Activated T-cell treated with anti-CD3 and anti-CD28 coated beads, Interleukin-2, amount 50 U/mL, for 24 hours (primary cell): ENCODE measurements at places on chromosomes 2 and 18.

DNA sequence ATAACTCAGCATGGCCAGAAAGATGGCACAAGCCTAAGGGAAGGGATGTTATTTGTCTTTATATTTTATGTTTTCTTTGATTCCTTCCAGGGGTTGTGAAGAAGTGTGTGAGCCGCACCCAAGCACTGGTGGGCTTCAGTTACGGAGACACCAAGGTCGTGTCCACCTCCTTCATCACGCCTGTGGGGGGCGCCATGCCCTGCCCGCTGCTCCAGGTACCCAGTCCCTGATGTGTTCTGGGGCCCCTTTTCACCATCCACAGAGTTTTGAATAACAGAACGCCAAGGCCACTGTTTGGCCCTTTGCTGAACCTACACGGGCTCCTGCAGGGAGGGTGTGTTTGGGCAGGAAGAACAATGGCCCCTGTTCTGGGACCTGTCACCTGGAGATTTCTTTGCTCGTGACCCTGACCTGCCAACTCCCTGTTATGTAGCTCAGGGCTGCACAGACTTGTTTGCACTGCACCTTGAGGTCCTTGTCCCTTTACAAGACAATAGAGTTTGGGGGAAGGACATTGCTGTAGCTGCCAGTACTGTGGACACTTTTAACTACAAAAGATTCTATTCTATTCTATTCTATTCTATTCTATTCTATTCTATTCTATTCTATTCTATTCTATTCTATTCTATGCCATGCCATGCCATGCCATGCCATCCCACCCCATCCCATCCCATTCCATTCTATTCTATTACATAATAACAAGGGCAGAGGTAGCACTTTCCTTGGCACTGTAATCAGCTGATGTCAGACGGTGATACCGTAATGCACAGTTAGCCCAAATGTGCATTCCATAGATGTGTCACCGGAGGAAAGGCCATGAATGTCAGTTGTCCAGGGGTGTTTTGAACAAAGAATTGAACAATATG is 48.2 kb upstream of the CNGA3 start:
- no peak for DNase-seq

DNA sequence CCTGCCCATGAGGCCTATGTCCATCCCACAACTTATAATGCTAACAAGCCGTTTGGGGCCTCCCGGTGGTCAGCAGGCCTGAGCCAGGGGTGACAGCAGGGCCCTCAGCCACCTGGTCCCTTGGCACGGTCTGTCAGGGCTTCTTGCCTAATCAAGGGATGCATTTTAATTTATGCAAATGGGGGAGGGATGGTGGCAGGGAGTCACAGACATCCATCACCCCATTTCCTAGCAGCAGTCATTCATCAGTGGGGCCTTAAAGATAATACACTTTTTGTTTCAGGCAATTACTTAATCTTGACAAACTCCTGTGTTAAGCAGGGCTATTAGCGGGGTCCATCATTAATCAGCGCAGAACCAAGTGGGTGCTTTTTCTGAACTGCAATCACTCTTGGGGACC is 174.5 kb downstream of the GLI2 start:
- no peak for DNase-seq

DNA sequence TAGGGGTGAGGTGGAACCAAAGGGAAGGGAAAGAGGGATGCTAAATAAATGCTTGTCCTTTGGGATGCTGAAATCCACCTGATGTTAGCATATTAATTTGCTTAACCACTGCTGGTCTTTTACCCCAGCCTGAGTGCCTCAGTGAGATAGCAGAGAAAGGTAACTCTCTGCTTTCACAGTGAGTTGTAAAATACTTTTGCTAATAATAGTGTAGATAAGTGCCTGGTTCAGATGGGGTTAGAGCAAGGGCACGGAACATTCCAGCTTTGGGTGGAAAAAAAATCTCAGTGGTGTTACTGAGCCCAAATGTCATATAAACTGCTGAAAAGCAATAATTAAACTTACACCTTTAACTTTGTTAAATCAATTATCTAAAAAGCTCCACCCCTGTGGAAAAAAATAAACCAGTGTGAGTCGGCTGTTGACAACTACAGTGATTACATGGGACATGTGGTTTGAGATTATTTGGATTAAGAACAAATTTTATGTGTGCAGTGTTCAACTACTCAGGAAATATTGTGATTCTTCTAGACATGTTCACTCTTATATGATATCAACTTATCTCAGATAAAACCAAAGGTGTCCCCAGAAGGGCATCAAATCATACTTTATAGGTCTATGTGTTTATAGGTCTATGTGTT is 21.1 kb upstream of the RND3 start:
- DNase-seq = no peak

DNA sequence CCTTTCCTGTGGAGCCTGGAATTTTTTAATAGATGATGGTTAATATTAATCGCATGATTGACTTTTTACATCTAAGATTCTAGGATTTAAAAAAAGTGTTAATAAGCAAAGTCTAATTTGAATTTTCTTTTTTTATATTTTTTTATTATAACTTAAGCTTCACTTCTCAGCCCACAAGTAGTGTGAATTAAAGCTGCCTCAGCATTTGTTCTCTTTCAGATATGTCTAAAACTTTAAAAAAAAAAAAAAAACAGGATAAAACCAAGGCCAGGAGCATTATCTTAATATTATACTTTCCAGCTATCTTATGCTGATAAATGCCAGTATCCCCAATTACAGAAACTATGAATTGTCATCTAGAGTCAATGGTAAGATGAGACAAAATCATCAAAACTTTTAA is 109.7 kb downstream of the CD226 start:
- DNase-seq = no peak

- no peak for DNase-seq
These were observed 125.1 kb upstream of the MGAT5 start for GRCh38 chr2:134128746-134129145.

DNA sequence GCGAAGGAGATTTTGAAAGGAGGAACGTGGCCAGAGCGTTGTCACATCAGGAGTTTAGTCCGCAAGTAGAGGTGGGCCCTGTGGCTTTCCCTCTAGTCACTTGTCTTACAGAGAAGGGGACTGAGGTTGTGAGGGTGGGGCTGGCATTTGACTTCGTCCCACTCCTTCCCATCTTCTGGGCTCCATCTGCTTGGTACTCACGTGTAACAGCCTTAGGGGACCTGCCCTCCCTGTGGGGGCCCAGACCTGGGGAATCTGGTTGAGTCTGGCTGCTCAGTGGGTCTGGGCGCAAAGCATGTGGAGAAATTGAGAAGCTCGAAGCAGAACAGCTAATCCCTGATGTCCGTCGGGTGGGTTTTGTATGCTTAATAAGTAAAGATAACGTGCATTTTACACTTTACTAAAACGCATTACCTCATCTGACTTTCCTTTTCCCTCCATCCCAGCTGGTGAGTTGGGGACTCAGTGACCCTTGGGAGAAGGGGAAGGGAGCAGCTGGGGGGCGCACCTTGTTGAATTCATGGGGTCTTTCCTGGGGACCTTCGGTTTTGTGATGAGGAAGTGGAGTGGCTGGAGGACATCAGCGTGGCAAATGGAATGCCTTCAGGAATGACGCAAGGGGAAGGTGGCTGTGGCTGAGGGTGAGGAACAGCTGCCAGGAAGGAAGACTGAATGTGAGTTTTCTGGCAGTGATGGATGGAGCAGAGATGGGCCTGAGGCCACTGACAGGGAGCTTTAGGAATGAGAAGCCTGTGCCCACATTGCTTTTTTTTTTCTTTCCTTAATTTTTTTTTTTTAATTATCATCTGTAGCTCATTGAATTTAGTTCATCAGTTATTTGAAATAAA is 44.8 kb downstream of the ASAP2 start:
- DNase-seq = no peak

GRCh38 chr2:20050104-20050645 is 1.3 kb downstream of the LAPTM4A start:
- DNase-seq = no peak

DNA sequence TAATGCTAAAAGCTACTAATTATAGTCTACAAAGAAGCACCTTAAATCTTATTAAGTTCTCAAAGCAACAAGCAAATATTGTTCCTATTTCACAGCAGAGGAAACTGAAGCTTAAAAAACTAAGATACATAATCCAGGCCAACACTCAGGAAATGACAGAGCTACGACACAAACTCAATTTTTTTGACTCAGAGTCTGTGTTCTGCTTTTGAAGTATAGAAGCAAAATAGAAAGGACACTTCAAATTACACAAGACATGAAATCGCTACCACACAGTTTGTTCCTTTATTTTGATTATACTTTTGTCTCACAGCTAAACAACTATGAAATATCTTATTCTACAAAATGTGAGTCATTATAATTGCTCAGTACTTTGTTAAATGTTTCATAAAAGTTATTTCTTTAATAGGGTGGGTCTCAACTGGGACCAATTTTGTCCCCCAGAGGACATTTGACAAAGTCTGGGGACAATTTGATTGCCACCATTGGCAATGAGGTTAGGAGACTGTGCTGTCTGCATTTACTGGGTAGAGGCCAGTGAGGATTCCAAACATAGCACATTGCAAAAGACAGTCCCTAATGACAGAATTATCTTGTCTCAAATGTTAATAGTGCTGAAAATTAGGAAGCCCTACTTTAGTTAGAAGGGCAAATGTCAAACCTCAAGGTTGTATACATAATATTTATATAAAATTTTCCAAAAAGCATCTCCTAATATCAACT is 101.5 kb upstream of the GRB14 start:
- DNase-seq = no peak

DNA sequence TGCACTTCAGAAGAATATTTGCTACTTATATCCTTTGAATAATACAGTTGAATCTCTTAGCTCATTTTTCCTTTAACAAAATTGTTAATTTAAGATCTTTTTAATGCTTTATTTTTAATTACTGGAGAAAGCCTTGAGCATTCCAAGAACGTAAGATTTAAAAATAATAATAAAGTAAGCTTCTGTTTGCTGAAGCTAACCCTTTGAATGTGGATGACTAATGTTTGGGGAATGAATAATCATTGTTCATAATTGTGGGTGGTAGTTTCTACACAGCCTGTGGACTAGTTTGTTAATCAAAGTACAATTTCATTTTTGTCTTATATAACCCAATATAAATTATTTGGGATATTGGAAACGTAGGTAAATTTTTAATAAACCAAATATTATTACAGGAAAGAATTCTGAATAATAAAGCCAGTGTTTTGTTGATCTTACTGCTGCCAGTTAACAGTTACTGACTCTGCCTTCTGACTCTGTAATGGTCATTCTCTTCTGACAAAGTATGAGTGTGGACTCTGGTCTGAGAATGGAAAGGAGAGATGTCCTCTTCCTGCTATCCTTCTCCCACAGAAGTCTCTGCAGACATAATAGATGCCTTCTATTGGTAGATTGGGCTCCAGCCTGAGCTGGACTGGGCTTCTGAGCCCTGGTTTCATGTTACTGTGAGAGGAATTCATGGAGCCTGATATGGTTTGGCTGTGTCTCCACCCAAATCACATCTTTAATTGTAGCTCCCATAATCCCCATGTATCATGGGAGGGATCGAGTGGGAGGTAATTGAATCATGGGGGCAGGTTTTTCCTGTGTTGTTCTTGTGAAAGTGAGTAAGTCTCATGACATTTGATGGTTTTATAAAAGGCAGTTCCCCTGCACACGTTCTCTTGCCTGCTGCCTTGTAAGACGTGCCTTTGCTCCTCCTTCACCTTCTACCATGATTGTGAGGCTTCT is 292.7 kb upstream of the SLC39A10 start:
- no peak for DNase-seq

DNA sequence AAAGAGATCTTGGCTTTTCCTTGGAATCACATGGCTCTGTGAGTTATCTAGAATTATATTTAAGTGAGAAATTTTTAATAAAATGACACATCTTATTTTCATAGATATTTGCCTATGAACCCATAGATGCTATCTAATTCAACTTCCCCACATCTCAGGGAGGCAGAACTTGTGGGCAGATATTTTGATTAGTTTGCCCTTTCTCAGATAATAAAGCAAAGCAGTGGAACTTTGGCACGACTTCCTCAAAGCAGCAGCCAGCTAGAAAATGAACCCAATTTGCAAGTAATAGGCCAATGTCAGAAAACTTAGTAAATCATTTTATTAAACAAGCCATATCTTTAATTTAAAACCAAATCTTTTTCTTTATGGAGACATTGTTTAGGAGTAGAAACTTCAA is 32.7 kb downstream of the RAB27B start:
- no peak for DNase-seq

DNA sequence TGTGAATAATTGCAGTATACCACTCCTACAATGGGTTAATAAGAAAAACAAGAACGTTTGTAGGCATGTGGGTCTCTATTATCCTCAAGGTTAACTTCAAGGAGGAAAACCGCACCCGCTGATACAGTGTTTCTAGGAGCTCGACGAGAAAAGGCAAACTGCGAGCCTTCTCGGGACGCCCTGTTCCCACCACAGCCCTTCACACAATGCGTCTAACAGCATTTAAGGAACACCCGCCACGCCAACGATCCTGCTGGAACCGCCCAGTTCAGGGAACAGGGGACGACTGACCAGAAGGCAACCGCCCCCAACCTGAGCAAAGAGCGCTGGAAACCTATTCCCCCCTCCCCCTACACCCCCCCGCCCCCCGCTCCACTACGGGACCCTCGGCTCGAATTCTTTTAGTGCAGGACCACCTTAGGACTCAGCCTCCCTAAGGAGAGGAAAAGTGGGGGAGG is 710 bp upstream of the TMSB10 start:
- peak; percentile 62 for DNase-seq

GRCh38 chr2:129861666-129862288 is 117.7 kb upstream of the RAB6C start:
- no peak for DNase-seq

GRCh38 chr2:132929786-132930185 is 259.8 kb upstream of the LYPD1 start:
- no peak for DNase-seq

- DNase-seq = no peak
These were observed 387.9 kb downstream of the SETBP1 start for GRCh38 chr18:45068400-45069094.

DNA sequence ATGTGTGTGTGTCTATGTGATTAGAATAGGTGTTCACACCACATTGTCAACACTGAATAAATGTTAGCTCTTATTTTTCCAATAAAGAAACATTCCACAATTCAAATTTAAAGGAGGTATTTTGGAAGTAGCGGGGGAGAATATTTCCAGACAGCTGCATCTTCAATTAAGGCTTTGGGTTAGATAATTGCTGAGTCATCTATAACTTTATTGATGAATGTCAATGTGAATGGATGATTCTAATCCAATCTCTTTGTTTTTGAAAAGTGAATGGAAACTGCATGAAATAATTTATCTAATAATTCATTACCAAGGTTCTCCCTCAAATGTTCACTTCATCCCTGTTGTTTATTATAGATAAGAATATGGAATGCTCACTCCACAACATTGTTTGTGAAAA is 625.2 kb downstream of the IRS1 start:
- no peak for DNase-seq

DNA sequence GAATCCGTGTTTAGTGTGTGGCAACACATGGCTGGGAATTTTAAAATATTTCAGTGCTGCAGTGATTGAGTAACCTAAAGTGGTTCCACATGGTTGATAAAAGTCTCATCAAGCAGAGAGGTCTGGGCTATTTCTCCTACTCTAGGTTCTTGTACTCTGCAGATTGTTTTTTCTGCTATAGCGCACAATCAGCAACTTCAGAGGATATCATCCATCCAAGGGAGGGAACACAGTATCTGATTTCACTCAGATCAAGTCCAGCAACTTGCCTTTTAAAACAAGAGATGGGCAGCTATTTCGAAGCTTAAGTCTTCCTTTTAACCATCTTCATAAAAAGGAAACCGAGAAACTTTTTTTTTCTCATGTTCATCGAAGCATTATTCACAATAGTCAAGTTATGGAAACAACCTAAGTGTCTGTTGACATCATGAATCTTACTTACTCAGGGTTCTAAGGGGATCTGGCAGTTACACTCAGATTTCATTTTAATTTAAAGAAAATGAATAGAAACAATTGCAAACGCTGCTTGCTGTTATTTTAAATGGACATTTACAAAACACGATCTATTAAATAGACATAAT is 172.7 kb upstream of the TRIB2 start:
- DNase-seq = no peak
